Lower leg skin (tissue), 4 donors: ENCODE measurements at places on chromosomes 7 and 10.

GRCh38 chr10:80160361-80161320 is 28.1 kb downstream of the PLAC9 start:
- no peak for DNase-seq

DNA sequence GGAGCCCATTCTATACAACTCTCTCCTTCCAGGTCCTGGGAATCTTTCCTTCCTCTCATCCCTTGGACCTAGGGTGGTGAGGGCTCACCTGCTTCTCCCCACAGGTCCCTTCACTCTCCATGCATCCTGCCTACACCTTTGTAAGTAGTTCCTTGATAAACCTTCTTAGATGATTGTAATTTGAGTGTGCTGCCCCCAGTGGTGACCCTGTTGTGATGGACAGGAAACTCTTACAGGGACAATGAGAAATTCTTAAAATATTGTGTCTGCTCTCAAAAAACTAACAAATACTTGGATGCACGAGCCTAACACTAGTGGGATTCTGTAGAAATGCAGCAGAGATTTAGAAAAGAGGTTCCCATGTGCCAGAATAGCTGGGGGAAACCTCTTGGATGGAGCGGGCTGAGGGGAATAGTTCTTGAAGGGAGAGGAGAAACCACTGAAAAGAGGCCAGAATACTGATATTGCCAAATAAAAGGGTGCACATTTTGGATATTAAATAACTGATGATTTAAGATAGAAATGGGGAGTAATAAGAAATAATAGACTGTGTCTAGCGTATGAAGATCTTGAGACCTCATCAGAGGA is 6.7 kb upstream of the PAXIP1 start:
- DNase-seq, result no peak

DNA sequence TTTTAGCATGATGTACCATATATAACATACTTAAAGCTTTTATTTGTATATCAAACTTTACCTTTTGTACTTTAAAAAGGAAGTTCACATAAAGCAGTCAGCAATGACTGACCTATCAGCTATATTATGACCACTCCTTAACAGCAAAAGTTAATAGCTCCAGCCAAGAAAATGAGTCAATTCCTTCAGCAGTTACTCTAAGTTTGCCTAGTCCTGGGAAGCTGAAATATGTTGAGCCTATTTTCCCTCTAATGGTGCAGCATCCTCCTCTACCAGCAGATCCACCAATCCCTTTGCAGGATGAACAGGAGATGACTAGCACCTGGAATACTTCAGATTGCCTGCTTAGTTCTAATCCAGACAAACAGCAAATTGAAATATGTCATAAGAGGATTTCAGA is 64.2 kb downstream of the CUL2 start:
- no peak for DNase-seq

GRCh38 chr10:132808383-132809231 is 22.7 kb upstream of the NKX6-2 start:
- DNase-seq, result peak; percentile 79

DNA sequence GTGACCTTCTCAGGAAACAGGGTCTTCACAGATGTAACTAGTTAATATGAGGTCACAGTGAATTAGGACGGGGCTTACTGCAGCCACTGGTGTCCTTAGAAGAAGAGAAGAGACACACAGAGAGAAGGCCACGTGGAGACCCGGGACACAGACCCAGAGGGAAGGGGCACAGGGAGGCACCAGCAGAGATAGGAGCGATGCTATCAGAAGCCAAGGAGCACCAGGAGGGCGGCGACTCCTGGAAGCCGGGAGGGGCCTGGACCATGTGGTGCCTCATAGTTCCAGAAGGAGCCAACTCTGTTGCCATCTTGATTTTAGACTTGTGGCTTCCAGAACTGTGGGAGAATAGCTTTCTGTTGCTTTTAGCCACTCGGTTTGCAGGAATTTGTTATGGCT is 505.9 kb downstream of the TCERG1L start:
- DNase-seq, result peak; percentile 23

DNA sequence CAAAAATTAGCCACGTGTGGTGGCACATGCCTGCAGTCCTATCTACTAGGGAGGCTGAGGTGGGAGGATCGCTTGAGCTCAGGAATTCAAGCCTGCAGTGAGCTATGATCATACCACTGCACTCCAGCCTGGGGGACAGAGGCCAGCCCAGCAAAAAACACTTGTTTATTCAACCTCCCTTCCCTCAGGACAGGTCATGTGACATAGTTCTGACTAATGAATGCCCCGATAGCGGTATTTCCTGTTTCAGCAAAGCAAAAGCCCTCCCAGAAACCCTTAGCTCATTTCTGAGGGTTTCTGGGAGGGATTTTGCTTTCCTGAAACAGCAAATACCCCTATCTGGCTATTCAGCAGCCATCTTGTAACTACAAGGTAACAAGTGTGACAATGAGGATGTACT is 157.1 kb downstream of the GATA3 start:
- no peak for DNase-seq

DNA sequence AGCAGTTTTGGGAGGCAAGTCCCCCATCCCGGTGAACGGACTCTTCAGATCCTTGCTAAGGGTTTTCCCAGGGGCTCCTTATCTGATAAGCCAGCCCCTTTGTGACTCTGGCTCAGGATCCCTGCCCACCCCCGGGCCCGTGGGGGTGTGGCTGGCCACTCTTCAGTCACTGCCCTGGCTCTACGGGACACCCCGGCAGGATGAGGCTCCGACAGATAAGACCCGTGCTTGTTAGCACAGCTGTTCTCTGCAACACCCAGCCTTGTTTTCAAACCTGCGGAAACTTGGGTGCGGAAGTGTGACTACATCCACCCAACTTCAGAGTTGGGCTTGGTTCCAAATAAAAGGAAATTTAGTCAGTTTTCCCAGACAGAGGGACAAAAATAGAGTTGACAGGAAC is 66.7 kb upstream of the PODXL start:
- DNase-seq, result no peak

GRCh38 chr7:157250605-157251228 is 86.1 kb upstream of the DNAJB6 start:
- DNase-seq, result no peak

DNA sequence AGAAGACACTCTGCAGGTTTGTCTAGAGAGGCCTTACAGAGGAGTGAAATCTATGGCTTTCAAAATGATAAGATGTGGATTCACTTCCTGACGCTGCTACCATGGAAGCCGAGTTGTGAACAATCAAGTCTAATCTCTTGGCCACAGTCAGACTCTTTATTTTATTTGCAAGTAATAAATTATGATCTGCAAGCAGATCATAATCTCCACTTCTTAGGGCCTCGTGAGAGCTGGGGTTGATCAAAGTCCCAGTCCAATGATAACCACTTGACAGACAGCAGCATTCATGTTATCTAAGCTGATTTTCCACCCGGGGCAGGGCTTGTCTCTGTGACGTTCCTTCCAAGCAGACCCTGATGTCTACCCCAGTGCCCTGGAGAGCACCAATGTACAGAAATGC is 776.4 kb upstream of the AUTS2 start:
- no peak for DNase-seq

DNA sequence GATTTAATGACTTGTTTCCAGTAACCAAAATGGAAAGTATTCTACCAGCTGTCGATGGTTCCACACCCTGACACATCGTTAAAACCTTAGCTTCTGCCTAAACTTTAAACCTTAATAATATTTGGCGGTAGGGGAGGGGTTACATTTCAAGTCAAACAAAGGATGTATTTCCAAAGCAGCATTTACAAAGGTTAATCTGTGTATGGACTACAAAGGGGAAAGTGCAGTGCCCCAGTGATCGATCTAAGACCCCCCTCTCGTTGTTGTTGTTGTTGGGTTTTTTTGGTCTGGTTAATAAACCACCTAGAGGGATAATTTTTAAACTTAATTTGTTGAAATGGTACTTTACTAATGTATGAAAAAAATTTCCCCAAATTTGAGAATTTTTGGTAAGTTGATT is 1.1 kb upstream of the STEAP2 start:
- DNase-seq, result no peak

GRCh38 chr7:141960687-141961422 is 12.7 kb downstream of the TAS2R38 start:
- no peak for DNase-seq

DNA sequence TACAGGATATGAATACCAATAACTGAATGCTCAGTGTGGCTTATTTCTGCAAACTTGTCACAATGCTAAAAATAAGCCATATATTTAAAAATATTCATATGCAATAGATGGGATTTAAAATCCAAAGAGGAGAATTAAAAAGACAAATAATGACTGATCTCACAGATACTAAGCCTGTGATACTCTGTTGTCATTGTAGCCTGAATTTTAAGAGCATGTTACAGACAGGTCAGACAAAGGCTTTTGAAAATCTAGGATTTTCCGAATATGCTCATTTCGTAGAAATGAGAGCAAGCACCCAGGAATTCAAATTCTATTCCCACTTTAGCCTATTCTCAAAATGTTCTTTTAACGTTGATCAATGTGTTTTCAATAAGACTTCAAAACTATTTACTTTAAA is 269.7 kb downstream of the PCDH15 start:
- no peak for DNase-seq

- no peak for DNase-seq
Observed at GRCh38 chr10:124576526-124577420, 115.2 kb downstream of the LHPP start.

DNA sequence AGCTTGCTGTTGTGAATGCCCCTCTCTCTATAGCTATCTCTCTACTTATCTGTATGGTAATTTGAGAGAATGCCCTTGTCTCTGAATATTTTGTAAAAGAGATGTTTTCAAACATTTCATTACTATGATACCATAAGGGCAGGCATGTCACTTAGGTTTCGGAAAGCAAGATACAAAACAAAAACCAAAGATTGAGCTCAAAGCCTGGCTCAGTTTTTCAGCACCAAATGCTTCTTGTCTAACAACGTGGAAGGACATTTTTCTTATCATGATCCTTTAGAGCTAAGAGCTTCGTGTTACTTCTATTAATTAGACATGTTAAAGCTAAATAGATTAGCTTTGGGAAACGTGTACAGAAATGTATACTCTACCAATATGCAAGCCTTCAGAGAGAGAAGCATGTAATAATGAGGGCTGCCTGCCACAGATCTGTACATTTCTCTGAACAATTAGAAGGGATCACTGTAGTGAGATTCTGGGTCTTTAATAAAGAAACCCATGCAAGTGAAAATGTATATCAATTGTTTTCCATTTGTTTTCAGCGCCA is 148.9 kb downstream of the ARID5B start:
- no peak for DNase-seq

DNA sequence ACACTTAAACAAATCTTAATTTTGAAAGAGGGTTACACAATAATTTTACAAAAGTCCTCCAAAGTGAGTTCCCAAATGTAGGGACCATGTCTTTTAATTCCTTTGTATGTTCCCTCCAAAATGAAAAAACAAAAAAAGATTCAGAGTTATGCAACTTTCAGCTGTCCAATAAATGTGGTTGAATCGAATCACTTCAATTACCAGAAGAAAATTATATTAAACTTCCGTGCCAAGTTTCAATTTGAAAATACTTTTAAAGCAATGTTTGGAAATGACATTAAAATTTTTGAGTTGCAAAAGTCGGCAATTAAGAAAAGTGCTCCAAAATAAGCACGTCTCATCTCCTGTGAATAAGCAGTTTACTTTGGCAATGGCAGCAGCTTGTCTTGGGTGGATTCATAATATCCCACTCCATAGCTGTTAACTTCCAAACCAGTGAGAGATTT is 60.3 kb upstream of the C1GALT1 start:
- no peak for DNase-seq

GRCh38 chr10:119827430-119827829 is 45.2 kb downstream of the MCMBP start:
- no peak for DNase-seq
